ENCODE measurements at places on chromosomes 16 and 17.

GRCh38 chr16:56988161-56988947 is 1.0 kb upstream of the NLRC5 start:
- no peak for DNase-seq

DNA sequence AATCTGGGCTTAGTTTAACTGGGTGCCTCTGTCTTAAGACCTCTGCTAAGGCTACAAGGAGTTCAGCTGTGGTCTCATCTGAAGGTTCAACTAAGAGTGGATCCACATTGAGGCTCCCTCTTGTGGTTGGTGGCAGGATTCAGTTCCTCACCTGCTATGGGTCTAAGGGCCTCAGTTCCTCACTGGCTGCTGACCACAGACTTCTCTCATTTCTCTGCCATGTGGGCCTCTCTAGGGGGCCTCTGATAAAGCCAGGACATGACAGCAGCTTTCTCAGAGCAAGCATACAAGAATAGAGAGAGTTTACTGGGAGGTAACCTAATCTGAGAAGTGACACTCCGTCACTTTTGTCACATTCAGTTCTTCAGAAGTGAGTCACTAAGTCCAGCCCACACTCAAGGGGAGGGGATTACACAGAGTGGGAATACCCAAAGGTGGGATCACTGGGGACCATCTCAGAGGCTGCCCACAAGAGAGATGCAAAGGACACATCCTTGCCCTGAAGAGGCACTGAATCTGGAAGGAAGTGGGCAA is 19.2 kb upstream of the ABAT start:
- DNase-seq = no peak

DNA sequence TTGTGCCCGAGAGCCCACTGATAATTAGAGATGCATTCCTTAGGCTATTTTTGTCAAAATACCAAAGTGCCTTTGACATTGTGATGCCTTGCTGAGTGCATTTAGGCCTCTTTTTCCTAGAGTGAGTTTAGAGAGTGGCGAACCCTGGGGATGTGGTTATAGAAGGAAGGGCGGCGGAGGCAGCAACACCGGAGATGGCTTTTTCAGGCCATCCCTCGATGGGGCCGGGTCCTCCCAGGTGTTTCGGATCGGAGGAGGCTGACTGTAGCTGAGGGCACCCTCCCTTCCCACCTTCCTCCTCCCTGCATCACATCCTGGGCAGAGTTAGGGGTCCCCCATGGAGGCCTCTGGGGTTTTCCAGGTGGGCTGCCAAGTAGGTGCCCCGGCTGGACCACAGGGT is 6.6 kb upstream of the SNAI3 start:
- DNase-seq = no peak

DNA sequence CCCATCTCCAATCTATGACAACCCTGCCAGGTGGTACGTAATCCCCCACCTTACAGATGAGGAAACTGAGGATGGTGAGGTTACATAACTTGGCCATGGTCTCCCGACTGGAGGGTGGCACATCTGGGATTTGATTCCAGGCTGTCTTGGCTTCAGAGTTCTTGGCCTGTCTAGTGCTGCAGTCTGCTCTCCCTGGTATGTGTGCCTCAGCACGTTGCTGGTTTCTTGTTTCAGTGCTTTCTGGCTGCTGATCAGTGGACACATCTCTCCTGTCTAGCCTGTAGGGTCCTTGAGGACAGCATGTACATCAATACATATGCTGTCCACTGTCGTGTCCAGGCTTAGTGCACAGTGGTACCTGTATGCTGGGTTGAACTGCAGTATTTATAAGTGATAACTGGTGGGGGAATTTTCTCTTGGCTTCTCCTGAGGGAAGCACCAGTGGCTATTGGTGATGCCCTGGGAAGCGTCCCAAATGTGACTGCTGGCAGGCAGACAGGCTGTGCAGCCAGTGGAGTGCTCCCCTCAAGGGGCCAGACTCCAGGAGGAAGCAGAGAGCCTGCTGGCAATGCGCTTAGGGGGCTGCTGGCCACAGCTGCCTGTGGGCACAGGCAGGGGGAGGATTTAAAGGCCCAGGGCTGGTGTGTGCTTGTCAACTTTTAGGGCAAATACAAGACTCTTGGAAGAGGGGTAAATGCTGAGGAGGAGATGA is 14.4 kb downstream of the CTRL start:
- no peak for DNase-seq

DNA sequence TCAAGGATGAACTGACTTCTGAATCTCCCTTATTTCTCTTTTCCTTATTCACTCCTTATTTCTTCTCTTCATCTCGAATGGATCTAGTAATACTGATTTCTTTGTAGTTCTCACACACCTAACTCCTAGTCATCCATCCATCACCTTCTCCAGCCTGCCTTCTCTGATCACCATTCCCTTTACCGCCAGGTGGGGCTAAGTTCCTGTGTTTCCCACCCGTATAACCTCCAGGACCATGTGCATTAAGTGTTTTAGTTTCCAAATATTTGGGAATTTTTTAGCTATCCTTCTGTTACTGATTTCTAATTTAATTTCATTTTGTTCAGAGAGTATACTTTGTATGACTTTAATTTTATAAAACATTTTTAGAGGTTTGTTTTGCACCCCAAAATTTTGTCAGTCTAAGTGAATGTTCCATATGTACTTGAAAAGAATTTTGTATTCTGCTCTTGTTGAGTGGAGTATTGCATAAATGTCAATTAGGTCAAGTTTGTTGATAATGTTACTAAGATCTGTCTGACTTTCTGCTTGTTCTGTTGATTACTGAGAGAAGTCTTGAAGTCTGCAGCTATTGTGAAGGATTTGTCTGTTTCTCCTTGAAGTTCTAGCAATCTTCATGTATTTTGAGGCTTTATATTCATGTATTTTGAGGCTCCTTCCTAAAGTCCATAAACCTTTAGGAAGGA is 8.8 kb downstream of the BPTF start:
- no peak for DNase-seq

DNA sequence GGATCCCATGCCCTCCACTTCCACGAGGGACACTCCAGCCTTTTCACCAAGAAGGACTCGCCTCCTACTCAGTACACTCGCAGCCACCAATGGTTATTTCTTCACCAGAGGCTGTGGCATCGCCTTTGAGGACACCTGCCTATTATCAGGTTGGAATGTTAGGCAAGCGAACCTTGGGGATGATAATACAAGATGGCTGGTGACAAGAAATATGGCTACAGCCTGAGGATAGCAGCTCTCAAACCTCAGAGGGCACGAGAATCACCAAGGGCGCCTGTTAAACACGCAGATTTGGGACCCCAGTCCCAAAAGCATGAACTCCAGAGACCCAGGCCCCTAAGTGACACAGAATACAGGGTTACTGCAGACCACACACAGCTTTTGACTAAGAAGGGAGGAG is 58.1 kb downstream of the CYTH1 start:
- DNase-seq = no peak

GRCh38 chr16:31410082-31410481 is 16.9 kb downstream of the ITGAD start:
- no peak for DNase-seq

GRCh38 chr17:4186357-4186881 is 43.4 kb downstream of the CYB5D2 start:
- no peak for DNase-seq

DNA sequence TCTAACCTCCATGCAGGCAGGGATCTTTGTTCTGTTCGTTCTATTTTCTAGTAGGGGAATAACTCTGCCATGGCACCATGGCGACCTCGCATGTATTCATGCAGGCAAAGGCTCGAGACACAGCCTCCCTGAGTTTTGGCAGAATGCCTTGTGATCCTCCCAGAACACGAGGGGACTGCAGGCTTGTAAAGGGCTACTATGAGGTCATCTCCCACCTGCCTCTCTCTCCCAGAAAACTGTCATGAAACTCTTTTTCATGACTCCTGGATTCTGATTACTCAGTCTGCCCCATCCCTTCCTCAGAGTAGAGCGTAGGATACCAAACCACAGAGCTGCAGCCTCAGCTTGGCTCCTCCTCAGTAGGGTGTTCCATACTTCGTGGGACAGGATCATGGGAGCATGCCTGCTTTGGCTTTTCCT is 64.3 kb downstream of the IGF2BP1 start:
- DNase-seq = no peak

GRCh38 chr17:73753751-73754496 is 109.7 kb upstream of the SDK2 start:
- DNase-seq = no peak

DNA sequence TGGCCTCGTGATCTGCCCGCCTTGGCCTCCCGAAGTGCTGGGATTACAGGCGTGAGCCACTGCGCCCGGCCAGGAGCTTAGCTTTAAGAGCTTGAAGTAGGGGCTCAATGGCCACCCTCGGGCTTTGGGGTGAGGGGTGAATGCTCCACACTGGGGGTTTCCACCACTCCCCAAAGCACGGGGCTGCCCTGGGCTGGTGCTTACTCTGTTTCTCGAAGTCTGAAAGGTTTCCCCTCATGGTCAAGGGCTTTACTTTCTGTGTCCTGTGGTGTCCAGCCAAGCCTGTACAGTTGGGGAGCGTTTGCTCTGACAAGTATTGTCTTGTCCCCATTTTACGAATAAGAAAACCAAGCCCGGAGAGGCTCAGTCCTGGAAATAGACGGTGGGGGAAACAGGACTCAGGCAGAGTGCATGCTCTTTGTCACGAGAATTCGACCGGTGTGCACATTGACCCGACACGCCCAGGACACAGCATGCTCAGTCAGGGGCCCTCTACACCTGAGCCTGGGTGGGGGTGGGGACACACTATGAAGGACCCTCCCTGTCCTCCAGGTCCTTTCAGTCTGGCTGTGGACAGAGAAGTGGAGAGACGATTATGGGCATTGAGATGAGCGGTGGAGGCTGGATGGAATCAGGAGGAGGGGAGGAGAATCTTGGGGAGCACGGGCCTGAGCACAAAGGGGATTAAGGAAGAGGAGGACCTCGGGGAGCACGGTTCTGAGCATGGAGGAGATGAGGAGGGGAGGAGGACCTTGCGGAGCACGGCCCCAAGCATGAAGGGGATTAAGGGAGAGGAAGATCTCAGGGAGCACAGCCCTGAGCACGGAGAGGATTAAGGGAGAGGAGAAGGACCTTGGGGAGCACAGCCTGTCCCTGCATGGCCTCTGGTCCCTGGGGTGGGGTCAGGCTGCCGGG is 7.5 kb downstream of the CD7 start:
- DNase-seq = no peak

GRCh38 chr16:80599466-80599865 is 58.7 kb downstream of the DYNLRB2 start:
- DNase-seq = no peak

- DNase-seq = no peak
These were observed at the start of gene C16orf96 for GRCh38 chr16:4556112-4556511. Gene C16orf96, plus strand, starts transcription at chr16:4556340. Its CDS starts 150 bp downstream, at chr16:4556490.

- DNase-seq = no peak
These were observed 933 bp downstream of the CCR7 start for GRCh38 chr17:40564195-40564882.

GRCh38 chr16:11748404-11749254 is 6.0 kb upstream of the TXNDC11 start:
- no peak for DNase-seq

DNA sequence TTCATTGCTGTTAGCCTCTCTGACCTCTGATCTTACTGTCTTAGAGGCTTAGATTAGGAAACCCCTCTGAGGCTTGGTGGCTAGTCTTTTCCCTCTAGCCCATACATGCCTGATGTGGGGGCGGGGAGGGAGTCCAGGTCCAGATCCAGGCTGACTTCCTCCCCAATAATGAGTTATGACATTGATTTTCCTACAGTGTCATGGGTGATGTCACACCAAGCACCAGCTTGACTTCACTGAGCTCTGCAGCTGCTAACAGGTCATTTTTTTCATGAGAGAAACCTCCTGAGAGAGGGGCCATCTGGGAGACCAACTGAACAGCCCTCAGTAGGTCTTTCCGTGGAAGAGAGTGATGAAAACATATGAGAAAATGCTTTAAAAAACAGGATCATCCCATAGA is 180.2 kb upstream of the N4BP1 start:
- no peak for DNase-seq

GRCh38 chr17:60901242-60901641 is 223.6 kb downstream of the BCAS3 start:
- DNase-seq = no peak

DNA sequence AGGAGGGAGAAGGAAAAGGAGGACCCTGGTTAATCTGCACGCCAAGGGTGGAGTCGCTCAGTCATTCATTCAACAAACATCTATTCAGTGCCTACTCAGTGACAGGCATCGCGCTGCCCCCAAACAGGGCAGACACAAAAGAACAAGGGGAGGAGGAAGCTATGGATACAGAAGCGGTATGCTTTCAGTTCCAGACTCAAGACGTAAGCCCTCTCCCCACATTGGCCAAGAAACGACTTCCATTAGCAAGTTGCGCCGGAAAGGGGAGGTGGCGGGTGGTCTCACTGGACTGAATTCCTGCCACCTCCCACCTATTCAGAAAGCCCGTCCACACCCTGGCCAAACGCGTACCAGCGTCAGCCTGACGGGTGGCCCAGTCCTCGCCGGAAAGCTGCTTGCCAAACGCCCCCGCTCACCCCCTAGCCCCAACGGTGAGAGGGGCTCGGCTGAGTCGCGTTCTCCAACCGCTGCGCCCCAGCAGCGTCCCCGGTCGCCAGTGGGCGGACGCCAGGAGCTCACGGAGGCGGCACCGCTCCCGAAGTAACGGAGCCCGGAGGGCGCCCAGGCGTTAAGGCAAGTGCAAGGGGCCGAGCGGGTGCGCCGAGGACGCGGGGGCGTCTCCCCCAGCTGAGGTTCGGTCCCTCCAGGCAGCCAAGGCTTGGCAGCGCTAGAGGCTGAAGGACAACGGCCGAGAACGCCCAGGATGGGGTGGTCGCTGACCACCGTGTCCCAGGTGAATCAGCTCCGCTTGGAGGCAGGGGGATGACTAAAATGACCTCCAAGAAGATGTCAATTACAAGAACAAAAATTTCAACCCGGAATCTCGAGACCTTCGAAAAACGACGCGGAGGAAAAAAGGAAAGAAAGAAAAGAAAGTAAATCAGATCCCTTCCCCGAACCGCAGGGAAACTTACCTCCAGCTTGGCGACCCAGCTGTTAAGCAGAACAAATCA is 470.7 kb downstream of the SOX9 start:
- DNase-seq = no peak

GRCh38 chr17:57401556-57402488 is 145.5 kb downstream of the MSI2 start:
- no peak for DNase-seq

DNA sequence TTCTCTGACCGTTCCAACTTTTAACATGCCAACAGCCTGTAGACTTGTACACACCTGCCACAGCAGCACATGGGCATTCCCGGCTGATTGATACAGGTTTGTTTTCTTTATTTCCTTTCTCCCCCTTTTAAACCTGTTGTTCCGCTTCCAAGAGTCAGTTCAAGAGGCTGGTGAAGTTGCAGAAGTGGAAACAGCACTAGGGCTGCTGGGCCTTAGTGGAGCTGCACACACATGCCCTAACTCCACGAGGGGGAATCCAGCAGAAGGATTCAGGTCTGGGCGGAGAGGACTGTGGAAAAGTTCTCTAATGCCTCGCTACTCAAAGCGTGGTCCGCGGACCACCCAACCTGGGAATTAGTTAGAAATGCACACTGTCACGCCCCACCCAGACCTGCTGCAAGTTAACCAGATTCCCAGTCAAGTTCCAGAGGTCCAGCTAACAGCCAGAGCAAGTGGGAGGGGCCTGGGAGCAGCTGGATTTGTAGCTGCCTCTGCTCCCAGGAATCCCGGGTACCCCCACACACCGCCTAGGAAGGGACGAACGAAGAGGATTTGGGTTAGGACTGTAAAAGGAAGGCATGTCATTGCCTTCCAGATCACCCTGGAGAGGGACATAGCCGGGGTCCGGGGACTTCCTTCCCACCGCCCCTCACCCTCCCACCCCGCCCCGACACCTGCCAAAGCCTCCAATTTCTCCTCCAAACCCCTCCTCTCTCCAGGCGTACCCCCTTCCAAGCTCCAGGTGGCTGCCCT is 542 bp downstream of the SLC39A11 start:
- DNase-seq = no peak
